ENCODE measurements at places on chromosomes 5 and 9.

GRCh38 chr5:156640691-156641241 is 209.3 kb upstream of the PPP1R2B start:
- DNase-seq, result no peak

DNA sequence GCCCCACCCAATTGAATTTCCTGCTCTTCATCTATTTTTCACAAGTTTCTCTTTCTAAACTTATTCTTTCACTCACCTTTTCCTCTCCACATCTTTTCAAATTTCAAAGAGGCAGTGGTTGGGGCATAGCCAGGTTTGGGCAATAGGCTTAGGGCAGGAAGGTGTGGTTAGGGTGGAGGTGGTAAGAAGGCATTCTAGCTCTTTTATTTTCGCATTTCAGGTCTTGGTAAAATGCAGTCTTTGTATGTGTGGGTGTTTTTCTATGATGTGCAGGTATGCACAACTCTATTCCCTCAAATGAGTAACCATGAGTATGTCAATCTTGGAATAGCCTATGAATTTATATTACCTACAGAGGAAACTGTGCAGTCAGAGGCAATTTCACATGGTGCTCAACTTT is 129.8 kb upstream of the IFNE start:
- no peak for DNase-seq

DNA sequence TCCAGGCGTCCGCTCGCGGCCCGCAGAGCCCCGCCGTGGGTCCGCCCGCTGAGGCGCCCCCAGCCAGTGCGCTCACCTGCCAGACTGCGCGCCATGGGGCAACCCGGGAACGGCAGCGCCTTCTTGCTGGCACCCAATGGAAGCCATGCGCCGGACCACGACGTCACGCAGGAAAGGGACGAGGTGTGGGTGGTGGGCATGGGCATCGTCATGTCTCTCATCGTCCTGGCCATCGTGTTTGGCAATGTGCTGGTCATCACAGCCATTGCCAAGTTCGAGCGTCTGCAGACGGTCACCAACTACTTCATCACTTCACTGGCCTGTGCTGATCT is 294 bp downstream of the ADRB2 start:
- peak; percentile 78 for DNase-seq

DNA sequence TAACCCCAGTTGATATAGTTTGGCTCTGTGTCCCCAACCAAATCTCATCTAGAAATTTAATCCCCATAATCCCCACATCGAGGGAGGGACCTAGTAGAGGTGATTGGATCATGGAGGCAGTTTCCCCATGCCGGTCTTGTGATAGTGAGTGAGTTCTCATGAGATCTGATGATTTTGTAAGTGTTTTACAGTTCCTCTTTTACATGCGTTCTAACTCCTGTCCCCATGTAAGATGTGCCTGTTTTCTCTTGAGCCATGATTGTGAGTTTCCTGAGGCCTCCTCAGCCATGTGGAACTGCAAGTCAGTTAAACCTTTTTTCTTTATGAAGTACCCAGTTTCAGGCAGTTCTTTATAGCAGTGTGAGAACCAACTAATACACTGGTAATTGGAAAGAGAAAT is 73.6 kb downstream of the CDH12 start:
- no peak for DNase-seq

- DNase-seq, result no peak
These were observed 18.2 kb downstream of the RUSC2 start for GRCh38 chr9:35508069-35508468.

DNA sequence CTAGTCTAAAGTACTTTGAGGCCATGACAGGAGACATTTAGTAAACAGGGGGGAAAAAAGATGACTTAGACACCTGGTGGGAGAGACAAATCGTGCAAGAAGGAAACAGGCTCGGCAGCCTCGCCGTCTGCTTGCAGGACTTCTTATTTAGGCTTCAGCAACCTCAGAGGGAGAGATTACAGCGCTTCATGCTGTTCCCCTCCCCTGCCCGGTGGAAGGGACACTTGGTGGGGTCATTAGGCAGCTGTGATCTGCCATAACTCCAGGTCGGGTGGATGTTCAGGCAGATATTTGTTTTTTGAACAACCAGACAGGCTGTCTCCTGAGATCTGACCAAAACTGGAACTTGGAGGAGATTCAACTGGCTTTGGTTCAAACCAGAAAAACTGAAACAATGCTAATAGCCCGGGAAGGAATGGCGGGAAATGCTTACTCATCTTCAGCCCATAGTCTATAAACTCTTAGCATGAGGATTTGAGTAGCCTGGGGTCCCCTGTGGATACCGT is 38.1 kb upstream of the CD180 start:
- DNase-seq, result no peak

DNA sequence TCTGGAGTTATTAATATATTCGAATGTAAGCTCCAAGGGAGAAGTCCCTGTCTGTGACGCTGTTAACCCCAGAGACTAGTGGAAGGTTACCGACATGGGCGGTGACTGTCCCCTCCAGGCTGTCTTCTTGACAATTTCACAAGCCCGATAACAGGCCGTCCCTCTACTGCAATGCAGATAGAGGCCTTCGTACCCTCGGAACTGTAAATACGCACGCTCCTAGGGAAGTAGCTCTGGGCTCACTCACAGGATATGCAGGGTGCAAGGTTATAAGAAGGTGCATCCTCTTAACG is 680 bp upstream of the RFK start:
- DNase-seq, result peak; percentile 27

DNA sequence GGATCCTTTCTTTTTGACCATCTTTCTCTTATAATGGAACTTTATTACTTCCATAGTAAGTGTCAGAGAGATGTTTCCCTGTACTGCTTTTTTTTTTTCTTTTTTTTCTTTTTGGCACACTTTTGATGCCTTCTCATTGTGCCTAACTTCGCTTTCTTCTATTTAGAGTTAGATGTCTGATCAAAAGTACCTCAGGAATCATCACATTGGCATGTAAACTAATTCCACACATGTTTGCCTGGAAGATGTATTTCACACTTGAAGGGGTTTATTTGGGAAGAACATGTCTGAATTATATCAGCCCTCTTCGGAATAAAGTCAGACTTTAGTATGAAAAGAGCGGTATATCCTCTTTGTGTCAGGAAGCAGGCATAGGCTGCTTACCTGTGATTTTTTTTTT is 35.1 kb downstream of the SMARCA2 start:
- no peak for DNase-seq

GRCh38 chr5:79133121-79133656 is 21.6 kb downstream of the BHMT start:
- DNase-seq, result no peak

DNA sequence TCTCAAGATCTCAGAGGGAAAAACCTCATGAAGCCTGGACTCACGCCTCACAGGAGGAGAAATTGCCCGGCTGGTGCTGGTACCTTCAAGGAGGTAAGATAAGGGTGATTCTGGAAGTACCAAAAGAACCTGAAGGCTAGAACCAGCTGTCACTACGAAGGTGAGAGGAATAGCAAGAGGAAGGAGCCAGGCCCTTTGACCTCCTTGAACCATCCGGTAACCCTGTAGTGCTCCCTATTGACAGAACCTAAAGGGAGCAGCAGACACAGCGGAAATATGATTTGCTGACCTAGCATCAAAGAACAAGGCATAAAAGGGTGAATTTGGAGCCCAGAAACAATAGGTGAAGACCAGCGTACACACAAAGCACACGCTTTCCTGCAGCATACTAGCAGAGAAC is 92.2 kb downstream of the DOCK8 start:
- DNase-seq, result no peak

GRCh38 chr5:121158451-121158850 is 693.2 kb upstream of the FTMT start:
- no peak for DNase-seq

DNA sequence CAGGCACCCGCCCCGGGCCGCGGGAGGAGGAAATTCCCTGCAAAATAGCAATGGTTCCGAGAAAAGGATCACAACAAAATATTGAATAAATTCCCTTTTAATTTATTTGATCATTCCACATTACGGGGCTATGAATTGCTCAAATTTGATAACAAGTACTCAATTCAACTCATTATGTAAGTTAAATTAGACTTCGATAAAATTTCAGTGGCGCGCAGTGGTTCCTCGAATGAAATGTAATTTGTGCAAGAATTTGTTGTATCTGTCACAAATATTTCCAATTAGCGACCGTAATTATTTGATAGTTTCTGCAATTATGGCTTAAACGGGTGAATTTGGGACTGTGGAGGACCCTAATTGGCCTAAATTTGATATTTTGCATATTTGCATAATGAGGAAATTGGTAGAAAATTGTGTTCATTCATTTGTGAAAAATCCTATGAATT is 76.0 kb upstream of the TBCA start:
- DNase-seq, result no peak

GRCh38 chr9:16277471-16277960 is 593.0 kb downstream of the BNC2 start:
- DNase-seq, result no peak

- no peak for DNase-seq
These were observed 200.1 kb upstream of the DAB2 start for GRCh38 chr5:39624890-39625289.

GRCh38 chr9:130780415-130780814 is 54.6 kb upstream of the ABL1 start:
- no peak for DNase-seq

- no peak for DNase-seq
These were observed 49.5 kb downstream of the PKD2L2 start for GRCh38 chr5:137938751-137939143.

- DNase-seq, result no peak
These were observed 441.6 kb downstream of the GADD45G start for GRCh38 chr9:90046317-90046861.

DNA sequence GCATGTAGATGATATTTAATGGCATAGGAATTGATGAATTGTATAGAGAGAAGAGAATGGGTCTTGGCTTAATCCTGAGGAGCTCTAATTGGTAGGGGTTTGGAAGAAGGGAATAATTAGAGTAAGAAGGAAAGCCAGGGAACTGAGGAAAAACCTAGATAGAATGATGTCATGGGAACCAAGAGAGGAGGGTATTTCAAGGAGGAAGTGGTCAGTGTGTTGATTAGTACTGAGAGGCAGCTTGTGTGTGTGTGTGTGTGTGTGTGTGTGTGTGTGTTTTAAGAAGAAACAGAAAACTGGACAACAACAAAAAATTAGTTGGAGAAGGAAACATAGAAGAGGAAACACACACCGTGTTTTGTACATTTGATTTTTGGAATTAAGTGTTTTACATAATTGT is 42.8 kb downstream of the MAST4 start:
- DNase-seq, result no peak

DNA sequence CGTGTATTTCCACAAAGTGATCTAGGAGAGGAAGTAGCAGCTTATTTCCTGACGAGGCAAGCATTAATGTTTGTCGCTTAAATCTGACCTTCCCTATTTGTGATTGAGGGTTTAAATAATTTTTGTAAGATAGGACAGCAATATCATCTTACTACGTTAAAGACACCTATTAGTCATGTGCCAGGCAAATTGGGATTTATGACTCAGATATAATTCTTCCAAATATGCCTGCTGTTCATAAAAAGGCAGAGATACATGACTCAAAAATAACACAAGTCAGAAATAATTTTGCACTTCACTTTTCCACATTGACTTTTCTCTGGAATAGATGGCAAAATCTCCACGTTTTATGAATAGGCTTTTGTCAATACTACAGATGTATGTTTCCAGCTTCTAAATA is 43.0 kb upstream of the CDH12 start:
- DNase-seq, result no peak

- no peak for DNase-seq
These were observed 99.8 kb downstream of the ESM1 start for GRCh38 chr5:54885636-54886035.

GRCh38 chr5:178859625-178860521 is at the start of gene ZNF354B:
TSS of gene ZNF354B (plus strand) at chr5:178859953. CDS start at chr5:178861048, 1,095 bp downstream.
- peak; percentile 86 for DNase-seq

GRCh38 chr5:131214609-131215227 is 44.0 kb downstream of the LYRM7 start:
- DNase-seq, result no peak

- no peak for DNase-seq
These were observed 13.4 kb downstream of the SQSTM1 start for GRCh38 chr5:179834120-179834519.

DNA sequence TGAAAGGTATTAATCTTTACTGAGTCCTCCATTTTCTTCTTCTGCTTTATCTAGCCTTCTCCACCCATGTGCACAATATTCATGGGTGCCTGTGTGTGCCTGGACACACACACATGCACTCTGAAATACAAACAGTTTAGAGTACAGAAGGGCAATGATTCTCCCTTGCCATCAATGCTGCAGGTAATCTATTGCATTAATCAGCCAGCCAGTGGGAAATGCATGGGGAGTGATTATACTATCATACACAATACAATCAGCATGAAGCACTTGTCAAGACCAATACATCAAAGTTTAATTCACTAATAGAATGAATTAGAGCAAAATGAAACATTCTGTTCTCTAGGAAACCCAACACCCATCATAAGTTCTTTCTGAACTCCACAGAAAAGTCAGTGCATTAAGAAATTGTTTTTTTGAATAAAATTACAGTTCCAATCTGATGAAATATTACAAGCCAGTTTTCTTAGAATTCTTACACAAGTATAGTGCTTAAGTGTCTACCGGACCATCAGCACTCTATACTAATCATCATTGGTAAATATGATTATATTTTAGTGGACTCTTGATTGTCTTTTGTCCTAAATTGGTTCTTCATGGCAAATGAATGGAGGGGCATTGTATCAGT is 172.2 kb downstream of the ZSWIM6 start:
- DNase-seq, result no peak

GRCh38 chr9:127943731-127944144 is 6.1 kb upstream of the DPM2 start:
- DNase-seq, result peak; percentile 79

- no peak for DNase-seq
These were observed 227.9 kb downstream of the LURAP1L start for GRCh38 chr9:13002740-13003139.

- DNase-seq, result no peak
These were observed 9.2 kb upstream of the IL12B start for GRCh38 chr5:159339460-159339859.

- no peak for DNase-seq
These were observed 35.9 kb downstream of the SPZ1 start for GRCh38 chr5:80355686-80356085.

DNA sequence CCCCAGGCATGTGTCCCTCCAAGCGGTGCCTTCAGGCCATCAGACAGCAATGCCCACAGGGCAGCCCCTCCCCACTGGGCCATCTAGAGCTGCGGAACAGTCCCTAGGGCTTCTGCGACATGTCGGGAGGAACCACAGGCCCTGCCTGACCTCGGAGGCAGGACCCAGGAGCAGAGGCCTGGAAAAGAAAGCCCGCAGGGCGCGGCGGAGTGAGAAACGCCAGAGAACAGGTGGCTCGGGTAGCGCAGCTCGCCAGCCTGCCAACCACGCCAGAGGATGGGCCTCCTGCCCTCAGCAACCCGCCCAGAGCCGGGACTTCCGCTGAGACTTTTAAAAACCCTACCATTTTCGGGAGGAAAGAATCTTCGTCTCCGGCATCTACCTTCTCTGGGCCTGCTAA is 715 bp downstream of the LCN8 start:
- DNase-seq, result peak; percentile 47
